ENCODE measurements at places on chromosomes 5 and 9.

- no peak for DNase-seq
Measured at GRCh38 chr5:15487228-15487627, 12.8 kb upstream of the FBXL7 start.

DNA sequence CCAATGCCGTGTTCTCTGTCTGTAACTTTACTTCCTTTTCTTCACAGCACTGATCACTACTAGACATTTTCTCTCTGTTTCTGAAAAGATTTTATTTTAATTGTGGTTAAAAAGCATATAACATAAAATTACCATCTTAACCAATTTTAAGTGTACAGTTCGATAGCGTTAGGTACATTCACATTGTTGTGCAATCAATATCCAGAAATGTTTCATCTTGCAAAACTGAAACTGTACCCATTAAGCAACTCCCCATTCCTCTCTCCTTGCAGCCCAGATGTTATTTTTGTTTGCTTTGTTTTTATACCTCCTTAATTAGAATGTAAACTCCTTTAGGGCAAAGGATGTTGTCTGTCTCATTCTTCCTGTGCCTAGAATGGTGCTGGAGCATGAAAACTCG lies 47.5 kb downstream of the COL27A1 start:
- DNase-seq, result no peak

GRCh38 chr5:161314033-161314432 lies 232.5 kb downstream of the GABRB2 start:
- DNase-seq, result peak; percentile 37

DNA sequence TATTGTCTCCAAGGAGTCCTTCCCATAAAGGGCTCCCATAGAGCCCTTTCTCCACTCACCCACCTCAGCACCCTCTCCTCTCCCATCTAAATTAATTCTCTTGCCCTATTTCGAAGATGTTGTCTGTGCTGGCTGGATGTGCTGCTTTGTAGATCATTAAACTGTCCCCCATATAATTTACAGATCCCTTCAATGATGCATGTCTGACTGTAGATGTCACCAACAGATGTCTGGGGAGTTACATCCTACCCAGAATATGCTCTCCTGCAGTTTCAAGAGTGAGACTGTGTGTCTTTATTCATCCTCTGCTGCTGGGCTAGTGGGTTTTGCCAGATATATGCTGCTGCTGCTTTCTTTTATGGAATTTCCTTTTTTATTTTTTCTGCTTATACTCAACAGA lies 351.2 kb downstream of the MLLT3 start:
- DNase-seq, result no peak

DNA sequence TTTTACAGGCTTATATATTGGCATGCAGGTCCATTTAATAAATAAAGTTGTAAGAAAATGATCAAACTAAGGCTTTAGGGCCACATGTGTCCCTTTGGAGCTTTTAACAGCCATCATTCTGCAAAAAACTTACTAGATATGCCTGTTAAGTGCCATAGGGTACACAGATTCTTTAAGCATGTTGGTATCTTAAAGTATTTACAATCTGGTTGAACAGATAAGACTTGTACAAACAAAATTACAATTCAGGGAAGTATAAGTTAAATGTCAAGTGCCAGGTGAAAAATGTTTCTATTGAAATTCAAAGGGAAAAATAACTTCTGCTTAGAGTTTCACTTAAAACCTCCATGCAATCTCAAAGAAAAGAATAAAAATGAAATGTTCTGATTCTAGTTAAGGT lies 558.4 kb upstream of the ST8SIA4 start:
- no peak for DNase-seq

DNA sequence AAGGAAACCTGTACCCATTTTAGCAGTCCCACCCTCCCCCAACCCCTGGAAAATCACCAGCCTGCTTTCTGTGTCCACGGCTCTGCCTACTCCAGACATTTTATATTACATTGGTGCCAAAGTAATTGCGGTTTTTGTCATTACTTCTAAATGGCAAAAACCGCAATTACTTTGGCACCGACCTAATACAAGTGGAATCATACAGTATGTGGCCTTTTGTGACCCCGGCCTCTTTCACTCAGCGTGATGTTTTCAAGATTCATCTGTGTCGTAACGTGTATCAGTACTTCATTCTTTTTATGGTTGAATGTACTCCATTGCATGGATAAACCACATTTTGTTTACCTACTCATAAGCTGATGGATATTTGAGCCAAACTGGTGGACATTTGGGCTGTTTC lies 9.7 kb upstream of the ORM1 start:
- no peak for DNase-seq

DNA sequence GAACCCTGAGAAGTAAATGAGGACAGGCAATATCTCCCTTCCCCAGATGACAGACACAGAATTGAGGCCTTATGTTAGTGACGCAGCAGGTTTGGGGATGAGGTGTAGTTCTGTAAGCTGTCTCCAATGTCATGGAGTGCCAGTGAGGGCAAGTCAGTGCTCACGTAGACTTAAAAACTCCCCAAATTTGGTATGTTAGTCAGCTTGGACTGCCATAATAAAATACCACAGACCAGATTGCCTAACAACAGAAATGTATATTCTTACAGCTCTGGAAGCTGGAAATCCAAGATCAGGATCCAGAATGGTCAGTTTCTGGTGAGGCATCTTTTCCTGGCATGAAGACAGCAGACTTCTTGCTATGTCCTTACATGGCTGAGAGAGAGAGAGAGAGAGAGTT lies 14.9 kb downstream of the FOXI1 start:
- no peak for DNase-seq

DNA sequence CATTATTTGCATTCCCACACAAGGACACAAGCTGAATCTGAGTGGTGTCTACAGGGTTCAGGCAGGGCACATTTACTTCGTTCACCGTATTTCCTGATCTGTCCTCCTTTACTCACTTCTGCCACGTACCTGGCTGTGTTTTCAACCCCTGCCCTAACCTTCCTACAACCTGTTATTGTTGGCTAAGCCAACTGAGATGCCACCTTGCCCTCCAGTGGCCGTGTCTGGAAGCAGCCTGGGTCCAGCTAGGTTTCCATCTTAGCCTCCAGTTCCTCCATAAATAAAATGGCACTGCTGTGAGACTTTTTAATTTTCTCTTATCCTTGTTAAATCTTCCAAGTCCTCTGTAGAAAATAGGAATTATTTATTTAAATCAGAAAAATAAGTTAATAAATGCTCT lies 64.8 kb downstream of the ATP10B start:
- DNase-seq, result peak; percentile 18

- DNase-seq, result no peak
Measured at GRCh38 chr9:29160763-29161353, 1587.6 kb upstream of the C9orf72 start.

DNA sequence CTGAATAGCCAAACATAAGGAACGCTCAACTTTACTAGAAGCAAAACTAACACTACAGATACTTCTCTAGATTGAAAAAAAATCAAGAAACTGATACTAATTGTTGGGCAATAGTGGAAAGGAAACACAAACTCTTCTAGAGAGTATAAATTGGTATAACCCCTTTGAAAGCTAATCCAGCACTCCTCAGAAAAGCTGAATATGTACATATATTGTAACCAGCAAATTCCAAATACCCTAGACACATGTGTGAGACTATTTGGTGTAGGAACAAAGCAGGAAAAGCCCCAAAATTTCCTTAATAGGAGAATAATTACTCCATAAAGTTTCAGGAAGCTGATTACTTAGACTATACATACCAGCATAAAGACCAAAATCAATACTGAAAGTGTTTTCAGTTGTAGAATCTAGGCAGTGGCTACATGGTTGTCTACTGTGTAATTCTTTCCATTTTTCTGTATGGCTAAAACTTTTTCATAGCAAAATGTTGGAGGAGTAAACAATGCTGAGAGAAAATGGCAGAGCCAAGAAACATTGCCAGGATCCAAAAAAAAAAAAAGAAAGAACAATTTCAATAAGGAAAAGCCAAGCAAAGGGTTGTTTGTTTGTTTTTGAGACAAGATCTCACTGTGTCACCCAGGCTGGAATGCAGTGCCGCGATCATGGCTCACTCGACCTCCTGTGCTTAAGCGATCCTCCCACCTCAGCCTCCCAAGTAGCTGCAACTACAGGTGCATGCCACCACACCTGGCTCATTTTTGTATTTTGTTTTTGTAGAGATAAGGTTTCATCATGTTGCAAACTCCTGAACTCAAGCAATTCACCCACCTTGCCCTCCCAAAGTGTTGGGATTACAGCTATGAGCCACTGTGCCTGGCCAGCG lies 15.0 kb downstream of the SKP1 start:
- DNase-seq, result no peak

DNA sequence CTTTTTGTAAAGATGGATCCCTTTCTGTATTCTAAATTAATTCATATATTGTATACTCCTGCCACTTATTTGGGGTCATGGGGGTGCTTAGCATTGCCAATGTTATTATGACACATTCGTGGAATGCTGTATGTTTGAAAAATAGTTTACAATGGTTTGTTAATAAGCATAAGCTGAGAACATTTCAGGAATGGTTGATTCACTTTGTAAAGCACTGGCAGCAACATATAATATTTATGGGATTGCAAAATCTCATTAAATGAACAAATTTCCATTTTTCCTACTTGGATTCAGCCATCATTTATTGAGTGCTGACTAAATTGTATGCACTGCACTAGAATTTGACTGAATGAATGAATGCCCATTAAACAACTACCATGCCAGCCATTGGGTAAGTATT lies 215.2 kb upstream of the KLF4 start:
- no peak for DNase-seq

DNA sequence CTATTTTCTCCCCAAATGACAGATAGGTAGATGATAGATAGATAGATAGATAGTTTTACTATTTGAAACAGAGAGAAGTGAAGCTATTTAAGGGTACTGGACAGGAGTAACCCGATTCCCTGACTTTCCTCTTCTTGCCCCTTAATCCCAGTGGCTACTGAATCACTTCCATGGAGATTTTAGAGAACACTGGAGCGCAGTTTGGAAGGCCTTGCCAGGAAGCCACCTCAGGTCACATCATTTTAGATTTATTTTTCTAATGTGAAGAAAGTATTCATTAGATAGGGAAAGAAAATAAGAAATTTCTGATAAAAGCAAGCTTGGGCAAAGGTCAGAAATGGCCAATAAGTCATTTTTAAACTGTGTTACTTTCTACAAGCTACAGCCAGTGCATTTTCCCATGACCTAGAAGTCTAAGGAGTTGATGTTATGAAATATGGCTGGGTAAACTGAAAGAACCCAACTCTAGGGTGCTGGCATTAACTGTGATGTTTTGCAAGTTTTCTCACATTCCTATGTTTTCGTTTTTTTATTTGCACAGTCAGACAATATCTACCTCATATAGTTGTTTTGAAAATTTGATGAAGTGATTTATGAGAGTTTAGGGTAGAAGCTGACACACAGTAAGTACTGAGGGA lies 544.7 kb upstream of the PTGER4 start:
- DNase-seq, result no peak

DNA sequence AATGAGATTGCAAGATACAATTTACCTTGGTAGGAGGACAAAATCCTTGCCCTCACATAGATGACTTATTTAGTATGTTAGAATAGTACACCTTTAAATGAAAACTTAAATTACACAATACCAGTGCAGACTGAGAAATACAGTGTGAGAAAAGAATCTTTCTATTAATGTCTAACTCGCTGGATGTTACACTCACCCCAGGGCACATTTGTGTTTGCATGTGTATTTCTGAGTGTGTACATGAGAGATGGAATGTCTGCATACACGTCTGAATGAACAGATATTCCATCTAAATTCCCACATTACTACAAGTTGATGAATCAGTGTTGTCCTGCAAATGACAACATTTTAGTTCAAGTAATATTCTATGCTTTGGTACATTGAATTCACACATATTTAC lies 99.8 kb downstream of the KLHL3 start:
- no peak for DNase-seq

DNA sequence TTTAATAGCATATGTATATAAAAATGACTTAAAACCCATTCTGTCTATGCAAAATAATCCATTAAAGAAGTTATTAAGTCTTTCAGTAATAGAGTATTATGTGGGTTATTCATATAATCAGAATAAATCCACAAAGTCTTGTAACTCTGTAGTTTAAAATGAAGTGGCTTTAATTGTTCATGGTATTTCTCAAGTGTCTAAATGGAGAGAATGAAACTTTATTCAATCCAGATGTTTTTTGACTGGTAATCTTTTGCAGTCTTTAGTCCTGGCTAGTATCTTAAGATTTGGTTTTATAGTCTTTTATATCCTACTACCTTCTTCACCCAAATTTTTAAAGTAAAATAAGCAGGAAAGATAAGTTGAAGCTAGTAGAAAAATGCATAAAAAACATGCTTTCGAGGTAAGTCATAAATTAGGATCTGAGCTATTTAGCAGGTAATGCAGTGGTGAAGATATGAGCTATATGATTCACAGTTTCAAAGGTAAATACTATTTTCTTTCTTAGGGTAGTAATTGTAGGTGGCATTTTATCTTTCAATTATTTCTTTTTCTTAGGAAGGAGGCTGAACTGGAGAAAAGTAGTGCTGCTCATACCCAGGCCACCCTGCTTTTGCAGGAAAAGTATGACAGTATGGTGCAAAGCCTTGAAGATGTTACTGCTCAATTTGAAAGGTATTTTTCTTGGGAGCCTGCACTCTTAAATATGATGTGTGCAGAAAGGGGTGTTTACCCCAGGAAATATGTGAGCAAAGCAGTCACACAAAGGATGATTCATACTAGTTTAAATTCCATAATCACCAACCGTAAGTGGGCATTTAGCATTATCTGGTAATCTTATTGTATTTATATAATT lies 17.9 kb downstream of the HMMR start:
- DNase-seq, result no peak

DNA sequence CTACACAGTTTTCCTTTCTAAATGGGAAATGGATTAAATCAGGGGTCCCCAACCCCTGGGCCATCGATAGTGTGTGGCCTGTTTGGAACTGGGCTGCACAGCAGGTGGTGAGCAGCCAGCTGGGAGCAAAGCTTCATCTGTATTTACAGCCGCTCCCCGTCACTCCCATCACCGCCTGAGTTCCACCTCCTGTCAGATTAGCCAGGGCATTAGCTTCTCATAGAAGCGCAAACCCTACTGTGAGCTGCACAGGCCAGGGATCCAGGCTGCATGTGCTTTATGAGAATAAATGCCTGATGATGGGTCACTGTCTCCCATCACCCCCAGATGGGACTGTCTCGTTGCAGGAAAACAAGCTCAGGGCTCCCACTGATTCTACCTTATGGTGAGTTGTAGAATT lies 41.2 kb upstream of the FLT4 start:
- no peak for DNase-seq

DNA sequence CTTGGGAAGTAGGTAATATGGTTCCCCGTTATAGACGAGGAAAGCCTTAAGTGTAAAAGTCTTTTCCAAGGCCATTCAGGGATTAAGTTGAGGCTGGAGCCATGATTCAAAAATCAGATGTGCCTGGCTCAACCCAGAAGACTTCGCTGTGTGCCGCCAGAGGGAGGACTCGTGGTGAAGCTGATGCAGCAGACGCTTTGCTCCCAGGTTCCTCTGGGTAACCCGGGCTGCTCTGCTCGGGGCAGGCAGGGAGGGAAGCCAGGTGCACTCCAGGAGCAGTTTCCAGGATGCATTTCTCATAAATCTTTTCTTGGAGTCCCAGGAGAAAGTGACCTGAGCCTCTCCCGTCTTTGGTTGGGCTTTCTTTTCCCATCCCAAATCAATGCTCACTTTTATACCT lies 62.9 kb upstream of the ICE1 start:
- DNase-seq, result no peak
